Spinal cord (tissue), 10 donors: ENCODE measurements at places on chromosomes 11 and 22.

DNA sequence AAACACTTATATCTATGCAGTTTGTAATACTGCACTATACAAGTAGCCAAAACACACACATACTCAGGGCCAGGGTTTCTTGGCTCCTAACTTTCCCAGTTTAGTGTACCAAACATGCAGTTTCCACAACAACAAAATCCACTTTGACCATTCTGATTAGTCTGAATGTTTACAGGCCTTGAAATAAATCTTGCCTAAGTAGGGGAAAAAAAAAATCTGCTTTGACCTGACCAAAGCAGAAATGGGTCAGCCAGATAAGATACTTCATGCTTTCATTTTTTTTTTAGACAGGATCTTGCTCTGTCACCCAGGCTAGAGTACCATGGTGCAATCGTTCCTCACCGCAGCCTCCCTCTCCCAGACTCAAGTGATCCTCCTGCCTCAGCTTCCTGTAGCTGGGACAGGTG, 10.1 kb downstream of the PRR14L start:
- no peak for DNase-seq

- DNase-seq, result no peak
Measured at GRCh38 chr22:45164270-45165088, 754 bp downstream of the NUP50 start.

GRCh38 chr11:124168796-124169195, 14.3 kb upstream of the OR10D3 start:
- no peak for DNase-seq

DNA sequence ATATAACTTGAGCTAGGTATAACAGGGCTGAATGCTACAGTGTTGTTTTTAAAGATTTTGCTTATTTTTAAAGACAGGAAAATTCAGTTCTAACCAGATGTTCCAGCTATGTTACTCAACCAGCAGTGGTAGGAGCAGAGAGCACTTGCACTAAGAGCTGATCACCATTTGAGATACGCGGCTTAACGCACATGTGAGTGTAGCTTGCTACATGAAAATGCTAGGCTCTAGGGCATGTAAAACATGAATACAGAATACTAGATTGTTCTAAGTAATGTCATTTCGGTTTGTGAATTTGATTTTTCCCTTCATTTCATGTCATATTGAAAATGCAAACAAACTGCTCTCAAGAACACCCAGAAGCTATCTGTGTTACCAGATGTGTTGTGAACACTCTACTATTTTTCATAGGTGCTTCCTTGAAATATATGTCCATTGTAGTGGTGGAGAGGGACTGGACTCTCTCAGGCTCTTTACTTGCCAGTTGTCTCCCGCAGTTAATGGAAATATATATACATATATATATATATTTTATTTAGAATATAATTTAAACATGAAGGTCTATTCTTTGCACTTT, 10.8 kb upstream of the TECTA start:
- no peak for DNase-seq

DNA sequence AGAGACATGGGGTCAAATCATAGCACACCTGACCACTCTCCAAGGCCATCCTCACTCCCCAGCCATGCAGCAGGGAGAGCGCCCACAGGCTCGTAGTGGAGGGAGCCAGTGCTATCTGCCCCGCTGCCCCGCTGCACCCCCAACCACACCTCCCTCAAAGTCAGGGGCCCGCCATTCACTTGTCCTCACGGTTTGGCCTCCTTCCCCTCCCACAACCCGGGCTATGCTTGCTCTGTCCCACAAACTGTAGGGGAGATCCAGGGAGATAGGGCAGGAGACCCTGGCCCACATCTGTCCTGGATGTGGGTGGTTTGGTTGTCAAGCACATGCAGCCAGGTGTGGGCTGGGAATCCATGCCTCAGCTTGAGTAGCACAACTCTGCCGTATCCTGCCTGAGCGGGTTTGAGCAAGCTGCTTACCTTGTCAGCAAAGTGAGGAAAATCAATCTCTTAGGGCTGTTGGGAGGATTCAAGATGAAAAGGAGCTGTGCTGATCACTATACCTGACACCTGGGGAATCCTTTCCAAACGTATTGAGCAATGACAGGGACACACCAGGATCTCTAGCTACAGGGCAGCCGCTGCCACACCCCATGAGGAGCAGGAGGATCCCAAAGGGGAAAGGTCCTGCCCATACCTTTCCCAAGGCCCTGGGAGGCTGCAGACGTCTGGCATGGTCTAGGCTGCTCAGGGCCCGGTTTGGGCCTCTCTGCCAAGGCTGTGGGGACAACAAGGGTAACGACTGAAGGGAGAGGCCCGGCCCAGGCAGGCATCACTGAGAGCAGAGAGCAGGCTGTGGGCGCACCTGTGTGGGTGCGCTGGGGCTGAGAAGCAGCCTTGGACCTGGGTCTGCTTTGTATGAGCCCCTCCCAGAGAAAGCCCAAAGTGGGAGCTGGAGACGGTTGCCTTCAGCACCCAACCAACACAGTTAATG, 23.3 kb downstream of the KCNJ5 start:
- DNase-seq, result no peak

DNA sequence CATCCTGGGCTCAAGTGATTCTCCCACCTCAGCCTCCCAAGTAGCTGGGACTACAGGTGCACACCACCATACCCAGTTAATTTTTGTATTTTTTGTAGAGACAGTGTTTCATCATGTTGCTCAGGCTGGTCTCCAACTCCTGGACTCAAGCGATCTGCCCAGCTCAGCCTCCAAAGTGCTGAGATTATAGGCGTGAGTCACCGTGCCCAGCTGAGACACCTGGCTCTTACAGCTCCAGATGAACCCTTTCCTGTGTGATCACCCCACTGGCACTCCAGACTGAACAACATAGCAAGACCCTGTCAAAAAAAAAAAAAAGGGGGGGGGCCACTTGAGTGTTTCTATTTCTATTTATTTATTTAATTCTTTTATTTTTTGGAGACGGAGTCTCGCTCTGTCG, 1.0 kb upstream of the ADSL start:
- no peak for DNase-seq

GRCh38 chr11:102306048-102306597, 11.2 kb upstream of the BIRC3 start:
- DNase-seq, result no peak

DNA sequence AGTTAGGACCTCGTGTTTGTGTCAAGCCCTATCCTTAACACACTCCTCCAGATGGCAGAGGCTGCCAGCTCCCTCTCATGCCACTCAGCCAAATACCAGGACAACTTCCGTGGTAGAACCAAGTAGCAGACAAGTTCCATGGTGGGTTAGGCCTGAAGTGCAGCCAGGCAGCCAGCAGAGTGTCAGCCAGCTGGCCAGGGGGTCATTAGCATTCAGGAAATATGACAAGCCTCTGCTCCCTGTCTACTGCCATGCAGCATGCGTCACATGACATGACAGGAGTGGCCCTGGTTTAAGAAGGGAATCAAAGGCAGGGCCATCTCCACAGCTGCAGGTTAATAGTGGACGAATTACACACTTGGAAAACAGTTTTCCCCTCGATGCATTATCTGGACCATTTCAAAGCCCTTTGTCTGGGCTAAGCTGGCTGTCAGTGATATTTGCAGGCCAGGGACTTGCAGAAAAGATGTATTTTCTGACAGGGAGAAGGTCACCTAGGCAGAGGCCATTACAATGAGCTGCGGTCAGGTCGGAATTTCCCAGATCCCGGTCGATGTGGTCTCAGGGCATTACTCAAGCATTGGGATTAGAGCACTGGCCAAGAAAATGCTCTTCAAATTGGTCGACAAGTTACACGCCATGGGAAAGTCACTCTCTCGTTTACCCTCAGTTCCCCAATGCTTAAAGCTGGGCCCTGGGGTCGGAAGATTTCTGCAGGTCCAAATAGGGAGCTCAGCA, 461.7 kb upstream of the CADM1 start:
- peak; percentile 30 for DNase-seq

DNA sequence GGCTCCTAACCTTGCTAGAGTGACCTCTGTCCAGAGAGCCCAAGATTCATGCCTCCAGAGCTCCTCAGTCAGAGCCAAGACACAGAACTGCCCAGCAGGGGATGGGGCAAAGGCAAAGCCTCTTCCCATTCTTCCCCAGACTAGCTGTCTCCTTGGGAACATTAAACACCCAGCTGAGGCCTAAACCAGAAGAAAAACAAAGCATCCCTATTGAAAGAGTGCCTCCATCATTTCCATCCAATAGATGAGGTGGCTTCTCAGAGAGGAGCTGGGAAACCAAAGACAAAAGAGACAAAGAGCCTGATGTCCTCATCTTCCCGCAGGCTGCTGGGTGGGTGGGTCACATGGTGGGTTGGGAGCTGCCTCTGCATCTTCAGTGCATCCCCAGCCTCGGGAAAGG, 37.4 kb downstream of the COMMD9 start:
- peak; percentile 26 for DNase-seq

DNA sequence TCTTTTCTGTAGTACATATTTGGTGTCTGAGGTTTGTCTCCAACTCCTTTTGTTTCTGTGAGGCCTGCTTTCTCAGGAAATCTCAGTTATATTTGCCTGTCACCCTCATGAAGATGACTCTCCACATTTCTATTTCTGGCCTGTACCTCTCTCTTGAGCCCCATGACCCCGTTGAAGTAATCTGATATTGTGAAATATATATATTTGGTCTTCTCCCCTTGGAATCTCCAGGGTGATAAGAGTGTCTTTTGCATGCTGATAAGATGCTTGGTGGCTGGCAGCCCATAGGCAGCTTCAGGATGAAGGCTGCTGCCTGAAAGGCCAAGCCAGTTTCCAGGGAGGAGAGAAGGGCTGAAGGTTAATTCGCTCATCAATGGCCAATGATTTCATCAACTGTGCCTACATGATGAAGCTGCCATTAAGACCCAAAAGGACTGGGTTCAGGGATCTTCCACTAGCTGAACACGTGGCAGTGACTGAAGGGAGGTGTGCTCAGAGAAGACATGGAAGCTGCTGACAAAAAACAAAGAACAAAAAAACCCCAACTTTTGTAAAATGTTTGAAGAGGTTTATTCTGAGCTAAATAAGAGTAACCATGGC, 67.4 kb downstream of the MICAL2 start:
- no peak for DNase-seq

- DNase-seq, result no peak
Measured at GRCh38 chr22:36225333-36225922, 13.9 kb downstream of the APOL2 start.

GRCh38 chr22:21916309-21916918, 36.2 kb downstream of the PPM1F start:
- DNase-seq, result no peak

DNA sequence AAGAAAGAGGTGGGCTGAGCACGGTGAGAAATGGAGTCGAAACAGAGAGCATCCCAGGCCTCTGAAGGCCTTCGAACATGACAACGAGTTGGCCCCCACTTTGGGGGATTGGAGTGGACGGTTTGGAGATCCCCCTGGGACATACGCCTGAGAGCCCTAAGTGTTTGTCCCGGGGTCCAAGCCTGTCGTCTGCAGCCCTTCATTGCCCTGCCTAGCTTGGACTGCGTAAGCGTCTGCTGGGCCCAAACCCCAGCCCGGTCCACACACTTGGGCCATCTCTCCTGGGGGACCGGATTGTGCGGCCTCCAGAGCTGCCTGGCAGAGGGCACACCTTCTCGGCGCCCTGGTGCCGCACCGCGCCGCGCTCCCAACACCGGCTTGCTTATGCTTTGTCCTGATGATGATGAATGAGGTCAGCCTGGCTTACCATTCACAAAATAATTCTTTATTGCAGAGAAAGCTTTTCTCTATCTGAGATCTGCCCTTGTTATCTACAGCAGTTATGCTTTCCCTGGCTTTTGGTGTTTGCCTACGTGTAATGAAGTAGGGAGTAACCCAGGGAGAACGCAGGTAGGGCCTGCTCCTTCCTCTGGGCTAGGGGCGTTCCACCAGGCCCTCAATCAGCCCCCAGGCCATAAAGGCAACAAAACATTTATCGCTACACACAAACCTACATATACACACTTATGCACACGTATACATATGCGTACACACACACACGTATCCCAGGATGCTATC, 85.9 kb upstream of the PPARA start:
- no peak for DNase-seq

- DNase-seq, result peak; percentile 40
Measured at GRCh38 chr11:10317151-10317755, 12.4 kb downstream of the ADM start.

- peak; percentile 99 for DNase-seq
Measured at GRCh38 chr11:57761301-57762234, at the start of gene CTNND1. CTNND1 (plus strand) TSS chr11:57761802; CDS start chr11:57791479, 29,677 bp downstream.

GRCh38 chr11:73579641-73580434, 18.1 kb downstream of the FAM168A start:
- no peak for DNase-seq

- no peak for DNase-seq
Measured at GRCh38 chr11:116310226-116310625, 462.6 kb downstream of the BUD13 start.
